ENCODE measurements at places on chromosomes 1 and 21.

DNA sequence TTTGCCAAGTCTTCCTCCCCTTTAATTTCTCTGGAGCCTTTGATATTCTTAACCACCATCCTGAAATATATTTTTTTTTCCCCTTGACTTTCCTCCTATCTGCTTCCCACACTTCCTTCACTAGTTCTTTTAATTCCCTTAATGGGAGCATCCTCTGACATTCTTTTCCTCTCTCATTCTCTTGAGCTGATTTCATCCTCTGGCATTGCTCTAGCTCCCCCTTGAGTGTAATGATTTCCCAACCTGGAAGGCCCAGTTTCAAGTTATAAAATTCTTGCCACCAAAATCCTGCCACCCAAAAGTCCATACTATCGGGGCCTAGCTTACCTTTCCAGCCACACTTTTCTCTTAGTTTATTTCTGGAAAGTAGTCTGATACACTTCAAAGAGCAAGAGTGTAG is 39.5 kb upstream of the UBE2U start:
- DNase-seq = peak; percentile 14

DNA sequence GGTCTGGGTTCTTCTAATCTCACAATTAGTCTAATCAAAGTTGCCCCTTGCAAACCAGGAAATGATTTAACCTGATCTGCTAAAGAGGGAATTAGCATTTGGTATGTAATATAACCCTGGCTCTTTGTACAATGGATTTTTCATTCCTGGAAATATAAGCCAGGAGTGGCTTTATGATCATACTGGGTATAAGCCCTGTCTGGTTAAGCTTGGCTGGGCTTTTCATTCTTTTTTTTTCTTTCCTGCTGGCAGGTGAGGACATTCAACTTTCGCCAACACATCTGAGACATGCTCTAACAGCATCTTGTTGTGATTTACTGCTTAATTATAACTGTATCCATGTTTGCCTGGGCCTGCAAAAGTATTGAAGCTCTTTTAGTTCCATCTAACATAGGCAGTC is 20.4 kb upstream of the SDE2 start:
- DNase-seq = no peak

GRCh38 chr1:2353551-2354438 is 37.6 kb downstream of the MORN1 start:
- DNase-seq = no peak

DNA sequence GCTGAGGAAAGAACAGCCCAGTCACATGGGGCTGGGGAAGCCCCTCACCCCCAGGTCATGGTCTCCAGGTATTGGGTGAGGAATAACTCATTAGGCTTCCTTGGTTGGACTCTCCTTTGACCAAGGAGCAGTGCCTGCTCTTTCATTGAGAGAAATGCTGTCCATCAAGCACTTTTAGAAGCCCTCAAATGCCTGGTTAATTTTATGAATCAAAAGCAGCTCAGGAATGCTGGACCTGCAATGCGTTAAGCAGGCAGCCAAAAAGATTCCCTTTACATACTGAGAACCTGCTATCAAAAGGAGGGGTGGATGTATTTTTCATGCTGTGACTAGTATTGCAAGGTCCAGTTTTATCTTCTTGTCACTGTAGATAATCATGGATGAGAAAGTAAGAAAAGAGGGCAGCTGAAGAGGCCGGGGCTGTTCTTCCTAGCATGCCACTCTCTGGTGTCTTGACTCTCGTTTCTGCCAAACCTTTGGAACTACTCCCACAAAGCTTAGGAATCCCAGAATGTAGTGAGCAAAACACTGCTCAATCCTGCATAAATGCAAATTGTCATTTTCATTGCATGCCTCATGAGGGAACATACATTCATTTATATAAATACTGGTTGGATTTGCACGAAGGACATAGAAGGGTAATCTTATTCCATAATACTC is 2.1 kb upstream of the CD58 start:
- no peak for DNase-seq

DNA sequence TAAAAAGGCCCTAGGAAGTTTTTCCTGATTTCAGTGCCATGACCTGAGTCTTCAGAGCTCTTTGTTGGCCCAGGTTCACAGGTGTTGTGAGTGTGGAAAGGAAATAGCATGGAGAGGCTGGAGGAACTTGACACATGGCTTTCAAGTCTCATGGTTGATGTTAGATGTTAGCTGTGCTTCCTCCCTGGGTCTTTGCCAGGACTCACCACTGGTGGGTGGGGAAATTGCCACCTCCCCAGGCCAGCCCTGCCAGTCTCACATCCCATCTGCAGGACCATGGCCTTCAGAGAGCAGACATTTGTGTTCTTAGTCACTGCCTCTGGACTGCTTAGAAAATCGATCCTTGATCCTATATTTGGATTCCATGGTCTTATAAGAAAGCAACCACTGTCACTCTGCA is 383.2 kb downstream of the DISC1 start:
- no peak for DNase-seq

- DNase-seq = no peak
Observed at GRCh38 chr1:212269306-212269705, 15.9 kb upstream of the PPP2R5A start.

- no peak for DNase-seq
Observed at GRCh38 chr1:197333041-197333440, 65.0 kb downstream of the CRB1 start.

- no peak for DNase-seq
Observed at GRCh38 chr1:116504308-116505156, 66.3 kb downstream of the CD58 start.

GRCh38 chr21:45226540-45227326 is 61.0 kb downstream of the POFUT2 start:
- no peak for DNase-seq

DNA sequence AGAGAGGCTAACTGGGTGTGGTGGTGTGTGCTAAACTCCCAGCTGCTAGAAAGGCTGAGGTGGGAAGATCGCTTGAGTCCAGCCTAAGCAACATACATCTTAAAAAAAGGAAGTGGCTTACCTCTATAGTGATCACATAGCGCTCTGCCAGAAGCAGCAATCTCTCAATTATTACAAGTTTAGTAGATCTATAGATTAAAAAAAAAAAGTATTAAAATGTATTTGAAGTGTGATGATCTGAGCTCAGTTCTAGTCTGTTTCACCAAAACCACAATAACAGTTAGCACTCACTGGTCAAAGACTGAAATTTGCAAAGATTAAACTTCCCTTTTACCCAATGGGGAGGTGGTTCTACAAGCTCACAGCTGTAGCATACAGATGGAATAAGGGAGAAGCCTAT is 76.3 kb downstream of the USP24 start:
- DNase-seq = no peak

- no peak for DNase-seq
Observed at GRCh38 chr1:157104598-157105293, 5.1 kb upstream of the ETV3L start.

DNA sequence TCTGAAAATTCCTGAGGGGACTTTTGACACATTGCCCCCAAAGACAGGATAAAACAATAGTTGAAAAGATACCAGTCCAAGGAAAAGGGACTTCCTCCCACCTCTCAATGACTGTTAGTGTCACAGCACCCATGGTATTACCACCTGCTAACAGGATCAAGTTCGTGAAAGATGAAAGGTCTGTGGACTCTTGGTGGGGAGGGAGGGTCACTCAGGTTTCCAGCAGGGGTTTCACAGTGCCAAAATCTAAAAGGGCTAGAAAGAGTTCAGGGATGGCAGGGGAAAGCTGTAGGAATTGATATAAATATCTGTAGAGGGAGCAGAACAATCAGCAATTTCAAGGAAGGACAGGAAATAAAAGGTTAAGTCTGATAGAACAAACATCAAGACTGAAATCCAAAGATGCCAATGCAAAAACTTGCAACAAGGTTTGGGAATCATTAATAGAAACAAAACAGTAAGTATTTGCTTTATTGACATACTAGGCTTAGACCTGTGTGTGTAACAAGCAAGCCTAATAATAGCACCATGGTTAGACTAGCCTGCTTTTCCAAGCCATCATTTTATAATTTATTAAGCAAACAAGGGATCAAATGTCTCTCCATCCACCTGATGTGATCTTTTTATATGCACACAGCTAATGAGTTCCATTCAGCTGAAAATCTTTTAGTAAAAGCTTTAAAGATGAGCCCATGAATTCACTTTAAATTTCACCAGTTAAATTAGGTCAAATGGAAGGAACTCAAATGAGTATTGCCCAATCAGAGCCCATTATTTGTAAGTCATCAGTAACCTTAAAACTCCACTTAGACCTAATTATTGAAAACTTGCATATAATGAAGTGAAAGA is 3.7 kb downstream of the MCL1 start:
- no peak for DNase-seq

DNA sequence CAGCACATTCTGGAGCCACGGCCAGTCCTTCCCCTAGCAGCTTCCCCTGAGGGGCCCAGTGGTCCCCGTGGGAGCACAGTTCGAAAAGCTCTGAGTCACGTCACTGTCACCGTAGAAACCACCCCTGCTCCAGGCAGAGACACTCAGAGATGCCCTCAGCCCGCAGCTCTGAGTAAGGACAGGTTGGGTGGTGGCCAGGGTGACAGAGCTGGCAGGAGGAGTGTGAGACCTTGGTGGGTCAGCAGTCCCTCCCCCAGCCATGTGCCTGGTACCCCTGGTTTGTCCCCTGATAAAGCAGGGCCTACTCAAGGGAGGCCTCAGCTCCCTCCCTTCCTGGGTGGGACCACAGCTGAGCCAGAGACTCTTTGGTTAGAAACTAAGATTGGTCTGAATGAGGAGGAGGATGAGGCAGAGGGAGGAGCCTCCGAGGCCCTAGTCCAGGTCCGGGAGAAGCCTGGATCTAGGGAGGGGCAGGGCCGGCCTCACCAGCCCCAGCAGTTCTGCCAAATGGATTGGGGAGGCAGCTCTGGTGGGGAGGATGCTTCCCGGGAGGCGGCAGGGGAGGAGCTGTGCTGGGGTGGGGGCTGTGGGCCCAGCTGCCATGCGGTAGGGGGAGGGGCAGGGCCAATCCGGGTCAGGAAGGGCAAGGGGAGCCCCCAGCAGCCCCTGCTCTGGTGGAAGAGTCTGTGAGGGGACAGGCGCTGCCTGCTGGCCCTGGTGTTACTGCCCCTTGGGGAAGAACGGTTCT is 55.2 kb downstream of the SLC9A1 start:
- no peak for DNase-seq

GRCh38 chr21:44996983-44997936 is 57.4 kb downstream of the SLX9 start:
- DNase-seq = no peak

DNA sequence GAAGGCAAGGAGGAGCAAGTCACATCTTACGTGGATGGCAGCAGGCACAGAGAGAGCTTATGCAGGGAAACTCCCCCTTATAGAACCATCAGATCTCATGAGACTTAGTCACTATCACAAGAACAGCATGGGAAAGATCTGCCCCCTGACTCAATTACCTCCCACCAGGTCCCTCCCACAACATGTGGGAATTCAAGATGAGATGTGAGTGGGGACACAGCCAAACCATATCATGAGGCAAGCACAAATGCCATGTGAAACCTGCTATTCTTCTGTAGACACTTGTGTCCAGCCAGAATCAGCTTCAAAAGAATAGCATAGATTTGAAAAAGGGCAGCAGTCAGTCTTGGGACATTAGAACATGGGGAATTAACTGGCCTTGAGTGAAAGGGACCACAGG is 32.2 kb upstream of the UBE2U start:
- no peak for DNase-seq

DNA sequence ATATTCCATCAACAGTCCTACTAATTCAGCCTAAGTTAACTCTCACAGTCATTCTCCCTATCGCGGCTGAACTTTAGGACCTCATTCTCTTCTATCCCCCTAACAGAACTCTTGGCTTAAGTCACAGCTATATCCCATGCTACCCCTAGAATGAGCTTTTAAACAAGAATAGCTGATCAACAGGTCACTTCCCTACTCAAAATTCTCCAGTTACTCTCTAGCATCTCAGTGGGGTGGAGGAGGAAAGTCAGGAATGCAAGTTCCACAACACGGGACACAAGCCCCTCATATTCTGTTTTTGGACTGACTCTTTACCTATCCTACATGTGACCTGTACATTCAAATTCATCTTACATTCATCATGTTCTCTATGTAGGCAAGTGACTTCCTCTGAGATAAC is 21.0 kb downstream of the MRPL39 start:
- no peak for DNase-seq

- DNase-seq = no peak
Observed at GRCh38 chr1:8404460-8405370, 86.8 kb downstream of the SLC45A1 start.

GRCh38 chr1:104402178-104402577 is 652.5 kb downstream of the AMY1C start:
- no peak for DNase-seq

DNA sequence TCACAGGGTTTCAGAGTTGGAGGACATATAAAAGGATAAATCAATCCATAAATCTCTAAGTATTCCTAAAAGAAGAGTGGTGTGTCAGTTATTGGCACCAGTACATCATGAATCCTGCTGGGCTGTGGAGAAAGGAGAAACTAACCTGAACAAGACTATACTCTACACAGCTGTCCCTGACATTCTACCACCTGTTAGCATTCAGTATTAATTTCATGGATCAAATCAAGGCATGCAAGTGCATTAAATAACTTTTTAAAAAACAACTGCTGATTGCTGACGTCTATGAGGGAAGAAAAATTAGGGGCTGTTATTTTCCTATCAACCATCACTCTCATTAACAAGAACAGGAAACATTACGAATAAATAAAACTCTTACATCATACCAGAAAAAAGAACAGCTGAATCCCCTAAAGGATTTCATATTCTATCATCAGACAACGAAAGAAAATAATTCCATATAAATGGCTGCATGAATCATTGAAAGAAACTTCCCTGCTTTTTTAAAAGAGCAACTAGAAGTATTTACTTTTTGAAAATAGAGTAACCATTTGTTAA is 121.7 kb downstream of the ATF6 start:
- DNase-seq = no peak

DNA sequence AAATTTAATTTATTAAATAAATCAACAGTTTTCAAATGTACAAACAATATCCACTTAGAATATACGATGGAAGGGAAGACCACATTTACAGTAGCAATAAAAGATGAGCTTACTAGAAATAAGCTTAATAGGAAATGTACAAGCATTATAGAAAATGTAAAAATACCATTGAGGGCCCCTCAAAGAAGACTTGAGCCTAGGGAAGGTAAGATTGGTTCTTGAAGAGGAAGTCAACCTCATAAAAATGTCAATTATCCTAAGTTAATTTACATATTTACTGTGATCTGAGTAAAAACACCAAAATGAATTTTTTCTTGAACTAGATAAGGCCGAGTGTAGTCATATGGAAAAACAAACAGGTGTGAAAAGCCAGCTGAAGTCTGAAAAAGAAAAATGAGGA is 39.7 kb upstream of the TRIM67 start:
- DNase-seq = no peak

Data from neuronal stem cell (in vitro differentiated cells).